ENCODE measurements at places on chromosomes 5 and 9.

DNA sequence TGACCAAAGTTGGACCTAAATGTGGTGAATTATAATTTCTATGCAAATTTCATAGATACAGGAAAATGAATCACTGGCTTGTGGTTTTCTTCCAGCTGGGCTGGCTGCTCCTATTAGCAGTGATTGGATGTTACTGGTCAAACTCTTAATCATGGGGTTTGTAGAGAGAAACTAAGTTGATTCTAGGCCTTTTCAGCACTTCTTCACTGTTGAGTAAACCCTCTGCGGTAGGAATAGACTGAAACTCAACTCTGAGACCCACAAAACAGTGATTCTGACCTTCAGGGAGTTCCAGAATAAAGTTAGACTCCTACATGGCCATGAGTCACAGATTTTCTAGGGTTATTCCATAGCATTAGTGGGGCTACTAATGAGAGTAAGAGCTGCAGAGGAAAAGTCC is 47.9 kb upstream of the FKTN start:
- no peak for DNase-seq

DNA sequence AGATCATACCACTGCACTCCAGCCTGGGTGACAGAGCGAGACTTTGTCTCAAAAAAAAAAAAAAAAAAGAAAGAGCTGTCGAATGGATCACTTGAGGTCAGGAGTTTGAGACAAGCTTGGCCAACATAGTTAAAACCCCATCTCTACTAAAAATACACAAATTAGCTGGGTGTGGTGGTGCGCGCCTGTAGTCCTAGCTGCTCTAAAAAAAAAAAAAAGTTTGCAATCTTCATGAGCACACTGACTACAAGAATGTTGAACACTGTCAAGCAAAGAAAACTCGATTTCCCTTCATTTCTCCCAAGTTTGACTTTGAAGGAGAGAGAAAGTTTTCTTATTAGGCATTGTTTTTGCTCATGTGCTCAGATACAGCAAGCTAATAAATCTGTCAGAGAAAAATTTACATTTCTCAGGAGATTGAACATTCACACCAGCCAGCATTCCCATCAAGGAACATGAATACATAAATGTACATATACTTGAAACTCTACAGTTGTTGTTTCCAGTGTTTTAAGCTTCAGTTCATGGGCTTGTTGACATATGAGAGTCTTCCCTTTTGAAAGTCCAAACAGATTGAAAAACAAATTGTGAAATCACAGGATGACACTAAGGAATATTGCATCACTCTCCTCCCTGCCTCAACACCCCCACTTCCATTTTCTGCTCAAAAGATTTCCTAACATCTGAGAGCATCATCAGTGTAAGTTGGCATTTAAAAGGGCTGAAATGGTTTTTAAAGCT is 81.8 kb downstream of the ARRDC3 start:
- no peak for DNase-seq

GRCh38 chr5:118456085-118456484 is 532.3 kb downstream of the DTWD2 start:
- no peak for DNase-seq

- no peak for DNase-seq
Observed at GRCh38 chr5:82713811-82714210, 363.4 kb downstream of the TMEM167A start.
